H7 (cell line): ENCODE measurements at places on chromosomes 13 and 19. TPM values are rescaled to one million over a fixed set of nuclear protein-coding genes. Genes with fewer than 3 reads are reported as not detected.

RNF113B gene
- total RNA-seq, result not detected in 2 replicates

TPTE2 gene
- not detected in 2 replicates for total RNA-seq

NECTIN2 gene
- 152 and 207 TPM in 2 replicates for total RNA-seq

ATCAY gene
- total RNA-seq, result 10.2 and 17.9 TPM in 2 replicates

ERICH4 gene
- not detected in 2 replicates for total RNA-seq

ELSPBP1 gene
- not detected in 2 replicates for total RNA-seq

DNA sequence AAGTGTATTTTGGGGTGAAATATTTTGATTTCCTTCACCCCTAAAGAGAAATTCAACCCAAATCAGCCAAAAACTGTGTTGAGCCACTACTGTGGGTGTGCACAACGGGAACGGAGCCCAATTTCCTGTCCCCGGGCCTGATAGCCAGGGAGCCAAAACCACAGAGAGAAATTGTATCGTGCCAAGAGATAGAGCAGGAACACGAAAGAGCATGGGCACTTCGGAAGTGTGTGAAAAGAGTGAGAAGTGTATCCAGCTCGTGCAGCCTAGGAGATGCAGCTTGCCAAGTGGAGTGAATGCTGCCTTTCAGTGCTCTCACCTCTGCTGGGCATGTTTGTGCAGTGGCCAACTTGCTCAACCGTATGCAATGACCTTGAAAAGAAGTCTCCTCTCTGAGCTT is 19.4 kb upstream of the PLEKHF1 start:
- DNase-seq, result peak; percentile 7

GRCh38 chr19:6587998-6588507 is 2.9 kb downstream of the CD70 start:
- DNase-seq, result no peak

- no peak for DNase-seq
Measured at GRCh38 chr13:51064753-51065152, 46.3 kb downstream of the C13orf42 start.

DNA sequence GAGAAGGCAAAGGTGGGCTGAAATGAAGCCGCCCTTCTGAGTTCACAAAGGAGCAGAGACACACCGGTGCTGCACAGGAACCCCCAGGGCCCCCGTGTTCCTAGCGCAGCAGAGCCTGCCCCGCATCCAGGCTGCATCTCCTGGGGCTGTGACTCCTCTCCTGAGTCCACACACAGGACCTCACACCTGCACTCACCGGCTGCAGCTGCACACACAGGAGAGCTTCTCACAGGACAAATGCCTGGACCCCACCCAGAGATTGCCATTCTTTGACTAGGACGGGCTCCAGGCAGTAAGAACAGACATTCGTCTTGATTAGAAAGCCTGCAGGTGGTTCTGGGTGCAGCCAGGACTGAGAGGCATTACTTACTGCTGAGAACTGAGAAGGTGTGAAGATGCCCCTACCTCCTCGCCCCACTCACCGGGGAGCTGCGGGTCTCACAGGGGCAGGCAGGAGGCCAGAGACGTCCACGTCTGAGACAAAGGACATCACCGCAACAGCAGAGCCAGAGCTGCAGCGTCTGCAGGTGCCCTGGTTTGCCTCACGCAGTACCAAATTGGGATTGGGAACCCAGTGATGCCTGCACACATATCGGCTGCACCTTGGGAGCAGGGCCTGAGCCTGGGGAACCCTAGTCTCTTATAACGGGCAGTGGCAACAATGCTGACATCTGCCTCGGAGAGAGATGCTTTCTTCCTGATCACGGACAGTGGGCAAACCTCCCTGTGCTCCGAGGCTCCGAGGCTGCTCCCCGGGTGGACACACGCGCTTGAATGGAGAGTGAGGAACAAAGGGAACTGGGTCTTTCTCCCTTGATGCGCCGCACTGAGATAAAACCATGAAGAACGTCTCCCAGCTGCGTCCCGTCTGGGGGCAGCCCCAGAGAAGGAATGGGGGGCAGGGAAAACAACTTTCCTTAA is 50.4 kb downstream of the RASA3 start:
- no peak for DNase-seq

GRCh38 chr13:94548821-94549231 is 47.1 kb downstream of the TGDS start:
- peak; percentile 79 for DNase-seq

GRCh38 chr19:3479834-3480215 is 500 bp downstream of the SMIM24 start:
- peak; percentile 92 for DNase-seq

- peak; percentile 10 for DNase-seq
Measured at GRCh38 chr13:90746230-90746629, 601.3 kb upstream of the MIR17HG start.

- DNase-seq, result no peak
Measured at GRCh38 chr13:109160357-109160756, 530.9 kb downstream of the MYO16 start.

DNA sequence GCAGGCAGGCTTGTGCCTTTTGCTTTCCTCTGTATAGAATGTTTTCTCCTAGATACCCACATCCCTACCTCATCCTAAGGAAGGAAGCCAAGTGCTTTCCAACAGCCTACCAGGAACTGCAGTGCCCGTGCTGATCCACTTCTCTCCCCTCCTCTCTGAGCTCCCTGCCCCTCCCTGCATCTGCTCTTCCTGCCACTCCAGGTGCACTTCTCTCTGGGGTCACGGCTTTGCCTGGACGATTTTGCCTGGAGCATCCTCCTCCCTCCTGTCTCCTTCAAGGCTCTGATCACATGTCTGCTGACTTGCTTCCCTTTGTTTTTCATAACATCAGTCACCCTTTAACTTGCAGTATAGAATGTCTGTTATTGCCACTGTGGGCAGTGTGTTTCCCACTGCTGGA is 34.7 kb upstream of the IRS2 start:
- DNase-seq, result no peak

DNA sequence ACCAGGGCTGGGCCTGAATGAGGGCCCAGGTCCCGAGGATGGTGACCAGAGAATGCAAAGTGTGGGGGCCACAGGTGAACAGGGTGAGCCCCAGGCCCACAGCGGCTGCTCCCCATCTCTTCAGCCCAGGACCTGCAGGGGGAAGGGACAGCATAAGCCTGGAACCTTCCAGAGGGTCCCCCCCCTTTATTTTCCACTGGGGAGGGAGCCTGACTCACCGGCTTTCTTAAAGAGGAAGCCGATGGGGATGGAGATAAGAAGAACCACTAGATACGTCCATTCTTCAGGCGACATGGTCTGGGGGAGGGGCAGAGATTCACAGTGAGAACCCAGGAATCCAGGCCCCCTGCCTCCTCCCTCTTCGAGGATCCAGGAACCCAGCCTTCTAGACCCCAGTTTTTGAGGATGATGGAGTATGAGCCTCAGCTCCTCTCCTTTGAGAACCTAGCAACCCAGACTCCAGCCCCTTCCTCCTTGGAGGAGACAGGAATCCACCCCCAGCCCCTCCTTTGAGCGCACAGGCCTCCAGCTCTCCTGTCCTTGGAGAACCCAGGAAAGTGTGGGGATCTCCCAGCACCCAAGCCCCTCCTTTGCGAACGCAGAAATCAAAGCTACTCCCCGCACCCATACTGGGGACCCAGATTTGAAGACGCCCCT is 1.0 kb downstream of the MBOAT7 start:
- peak; percentile 67 for DNase-seq

GRCh38 chr19:39672473-39672872 is 16.8 kb downstream of the LGALS16 start:
- no peak for DNase-seq

DNA sequence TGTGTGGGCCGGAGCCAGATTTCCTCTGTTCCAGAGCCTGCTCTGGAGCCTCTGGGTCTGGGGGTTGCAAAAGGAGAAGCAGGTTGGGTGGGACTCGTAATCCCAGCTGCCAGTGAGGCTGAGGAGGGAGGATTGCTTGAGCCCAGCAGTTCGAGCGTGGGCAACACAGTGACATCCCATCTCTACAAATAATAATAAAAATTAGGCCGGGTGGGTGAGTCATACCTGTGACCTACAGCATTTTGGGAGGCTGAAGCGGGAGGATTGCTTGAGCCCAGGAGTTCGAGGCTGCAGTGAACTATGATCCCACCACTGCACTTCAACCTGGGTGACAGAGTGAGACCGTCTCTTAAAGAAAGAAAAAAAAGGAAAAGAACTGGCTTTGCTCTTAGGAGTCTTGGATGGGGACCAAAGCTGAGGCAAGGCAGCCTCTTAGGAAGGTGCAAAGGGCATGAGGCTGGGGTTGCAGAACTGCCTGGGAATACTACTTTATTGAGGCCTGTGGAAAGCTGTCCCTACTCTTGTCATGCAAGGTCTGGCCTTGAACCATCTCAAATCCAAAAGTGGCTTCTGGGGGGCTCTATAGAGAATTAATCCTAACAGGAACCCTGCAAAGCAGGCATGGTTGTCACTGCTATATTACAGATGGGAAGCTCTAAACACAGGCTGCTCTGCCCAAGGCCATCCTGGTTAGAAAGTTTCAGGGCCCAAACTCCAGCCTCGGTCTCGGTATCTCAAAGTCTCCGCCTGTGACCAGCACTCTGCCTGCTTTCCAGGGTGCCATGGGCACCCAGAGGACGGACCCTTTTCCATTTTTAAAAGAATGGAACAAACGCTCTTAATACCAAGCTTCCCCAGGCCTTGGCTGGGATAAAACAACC is 880 bp upstream of the C19orf12 start:
- DNase-seq, result no peak

DNA sequence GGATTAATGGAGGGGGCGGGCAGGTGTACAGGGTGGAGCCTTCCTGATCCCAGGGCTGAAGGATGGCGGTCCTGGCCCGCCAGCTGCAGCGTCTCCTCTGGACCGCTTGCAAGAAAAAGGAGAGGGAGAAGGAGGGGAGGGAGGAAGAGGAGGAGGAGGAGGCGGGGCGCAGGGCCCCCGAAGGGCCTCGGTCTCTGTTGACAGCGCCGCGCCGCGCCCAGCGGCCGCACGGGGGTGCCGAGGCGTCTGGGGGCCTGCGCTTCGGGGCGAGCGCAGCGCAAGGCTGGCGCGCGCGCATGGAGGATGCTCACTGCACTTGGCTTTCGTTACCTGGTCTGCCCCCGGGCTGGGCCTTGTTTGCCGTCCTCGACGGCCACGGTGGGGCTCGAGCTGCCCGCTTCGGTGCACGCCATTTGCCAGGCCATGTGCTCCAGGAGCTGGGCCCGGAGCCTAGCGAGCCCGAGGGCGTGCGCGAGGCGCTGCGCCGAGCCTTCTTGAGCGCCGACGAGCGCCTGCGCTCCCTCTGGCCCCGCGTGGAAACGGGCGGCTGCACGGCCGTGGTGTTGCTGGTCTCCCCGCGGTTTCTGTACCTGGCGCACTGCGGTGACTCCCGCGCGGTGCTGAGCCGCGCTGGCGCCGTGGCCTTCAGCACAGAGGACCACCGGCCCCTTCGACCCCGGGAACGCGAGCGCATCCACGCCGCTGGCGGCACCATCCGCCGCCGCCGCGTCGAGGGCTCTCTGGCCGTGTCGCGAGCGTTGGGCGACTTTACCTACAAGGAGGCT is at the start of gene PPM1N:
Gene PPM1N, plus strand, starts transcription at position 33 of the 785 bp plus-strand sequence. Its CDS starts 30 bp downstream, at position 63.
- peak; percentile 89 for DNase-seq

DNA sequence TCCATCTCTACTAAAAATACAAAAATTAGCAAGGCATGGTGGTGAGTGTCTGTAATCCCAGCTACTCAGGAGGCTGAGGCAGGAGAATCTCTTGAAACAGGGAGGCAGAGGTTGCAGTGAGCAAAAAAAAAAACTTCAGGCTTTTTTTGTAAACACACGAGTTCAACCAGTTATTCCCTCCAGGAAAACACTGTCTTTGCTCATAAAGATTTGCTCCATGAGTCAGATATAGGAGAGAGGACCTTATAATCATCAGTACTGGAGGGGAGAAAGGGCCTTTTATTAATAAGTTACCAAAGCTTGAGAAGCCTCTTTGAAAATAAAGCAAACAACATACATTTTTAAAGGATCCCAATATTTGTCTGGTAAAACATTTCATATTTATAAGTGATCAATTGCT is 110.7 kb downstream of the EFNB2 start:
- no peak for DNase-seq
